ENCODE measurements at places on chromosomes 13 and 19. TPM values are rescaled to one million over a fixed set of nuclear protein-coding genes. Genes with fewer than 3 reads are reported as not detected.
A peak's percentile ranks its signal among the peaks of the same experiment; 100 is the strongest.

Gene TNNT1
- 32.5 TPM for total RNA-seq

DNA sequence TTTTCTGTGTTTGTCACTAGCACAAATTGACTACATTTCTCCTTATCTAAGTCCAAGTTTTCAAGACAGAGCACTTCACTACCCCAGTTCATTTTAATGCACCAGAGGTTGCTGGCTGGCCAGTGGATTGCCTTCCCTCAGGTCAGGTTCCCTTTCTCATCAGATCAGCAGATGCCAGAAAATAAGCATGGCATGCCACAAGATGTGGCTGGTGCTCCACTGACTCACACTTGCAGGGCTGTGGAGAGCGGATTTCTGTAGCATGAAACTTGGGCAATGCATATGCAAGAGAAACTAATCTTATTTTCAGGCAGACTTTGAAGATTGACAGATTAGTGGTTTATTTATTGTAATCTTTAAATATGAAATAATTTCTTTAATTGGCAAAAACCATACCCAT is 79.5 kb downstream of the RUBCNL start:
- peak; percentile 54 for DNase-seq

DNA sequence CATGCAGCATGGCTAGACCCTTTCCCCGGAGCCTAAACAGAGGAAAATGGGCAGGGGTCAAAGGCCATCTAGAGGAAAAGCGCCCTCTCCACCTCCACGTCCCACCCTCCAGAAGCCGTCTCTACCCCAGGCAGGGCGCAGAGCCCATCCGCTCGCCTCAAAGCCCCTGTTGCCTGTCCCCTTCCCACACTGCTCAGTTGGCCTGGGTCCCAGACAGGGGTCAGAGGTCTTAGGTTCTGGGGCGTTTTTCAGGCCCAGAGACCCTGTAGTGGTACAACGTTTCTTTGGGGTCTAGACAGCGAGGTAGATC is 285 bp downstream of the TMEM143 start:
- no peak for DNase-seq

GRCh38 chr13:21686751-21687391 is 16.0 kb downstream of the FGF9 start:
- DNase-seq = no peak

DNA sequence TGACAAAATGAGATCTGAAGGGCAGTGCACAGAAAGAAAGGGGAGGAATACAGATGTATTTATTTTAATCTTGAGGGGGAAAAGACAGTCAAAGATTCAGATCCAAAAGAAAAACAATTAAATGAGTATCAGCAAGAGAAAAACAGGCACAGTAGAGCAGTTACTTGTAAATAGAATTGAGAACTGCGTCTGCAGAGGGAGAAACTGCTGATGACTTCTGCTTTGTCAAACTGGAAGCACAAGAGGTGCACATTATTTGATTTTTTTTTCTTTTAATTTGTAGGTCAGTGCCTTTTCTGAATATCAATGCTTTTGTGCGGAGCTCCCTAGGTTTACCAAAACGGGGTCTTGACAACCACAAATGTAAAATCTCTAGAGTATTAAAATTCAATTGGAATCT is 37.3 kb downstream of the EFNB2 start:
- no peak for DNase-seq

DNA sequence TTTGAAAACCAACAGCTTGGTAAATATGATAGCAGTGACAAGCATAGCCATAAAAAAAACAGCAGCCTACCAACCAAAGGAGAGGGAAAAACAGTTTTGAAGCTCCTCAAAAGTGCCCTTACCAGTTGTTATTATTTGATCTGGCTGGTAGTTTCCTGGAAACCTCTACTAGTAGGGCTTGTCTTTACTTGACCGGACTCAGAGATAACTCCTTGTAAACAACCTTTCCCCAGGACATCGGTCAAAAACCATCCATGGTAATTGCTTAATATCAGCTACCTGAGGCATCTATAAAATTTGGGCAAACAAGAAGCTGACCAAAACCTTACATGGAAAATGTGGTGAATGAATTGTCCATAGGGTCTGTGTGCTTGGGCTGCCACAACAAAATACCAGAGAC is 210.9 kb downstream of the FGF14 start:
- no peak for DNase-seq

- peak; percentile 13 for DNase-seq
Measured at GRCh38 chr13:49569993-49570689, 15.2 kb downstream of the RCBTB1 start.

DNA sequence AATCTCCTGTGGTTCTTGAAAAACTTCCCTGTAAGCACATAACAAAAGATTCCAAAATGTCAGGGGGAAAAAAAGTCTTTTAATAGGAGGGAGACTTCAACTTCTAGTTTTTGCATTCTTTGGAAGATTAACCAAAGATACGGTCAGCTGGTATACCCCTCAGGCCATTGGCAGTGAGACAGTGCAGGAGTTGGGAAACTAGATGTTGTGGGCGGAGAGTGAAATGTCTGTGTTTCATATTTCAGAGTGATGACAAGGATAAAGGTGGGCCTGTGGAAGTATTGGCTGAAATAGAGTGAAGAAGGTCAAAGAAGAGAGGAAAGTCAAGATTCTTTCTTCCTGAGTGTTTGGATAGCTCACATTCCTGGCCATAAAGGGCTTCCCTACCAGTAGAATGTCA is 40.8 kb downstream of the CYP2B6 start:
- DNase-seq = peak; percentile 25

Gene UBL3
- 24.5 TPM for total RNA-seq

DNA sequence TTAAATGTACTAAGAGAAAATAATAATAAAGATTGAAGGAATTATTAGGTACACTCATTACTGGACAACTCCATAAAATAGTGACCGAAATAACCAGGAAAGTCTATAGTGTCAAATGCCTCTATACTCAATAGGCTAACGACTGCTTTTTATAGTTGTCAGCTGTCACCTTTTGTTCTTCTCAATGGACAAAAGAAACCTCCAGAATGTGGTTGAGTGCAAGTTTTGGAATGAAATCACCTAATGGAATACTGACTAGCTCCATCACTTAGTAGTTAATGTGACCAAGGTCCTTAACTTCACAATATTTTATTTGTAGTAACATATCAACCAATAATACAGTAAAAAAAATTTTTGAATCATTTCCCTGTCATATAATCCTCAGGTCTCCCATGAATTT is 18.1 kb downstream of the TSC22D1 start:
- DNase-seq = no peak

Gene FGF22
- total RNA-seq = not detected

Gene SSC5D
- total RNA-seq = 3.6 TPM

GRCh38 chr13:23699271-23699670 is 129.1 kb downstream of the TNFRSF19 start:
- no peak for DNase-seq

Gene ZNF581
- 13.7 TPM for total RNA-seq

GRCh38 chr19:5249526-5249925 is 91.1 kb downstream of the PTPRS start:
- no peak for DNase-seq

GRCh38 chr19:45960595-45961235 is 12.9 kb downstream of the NOVA2 start:
- no peak for DNase-seq

DNA sequence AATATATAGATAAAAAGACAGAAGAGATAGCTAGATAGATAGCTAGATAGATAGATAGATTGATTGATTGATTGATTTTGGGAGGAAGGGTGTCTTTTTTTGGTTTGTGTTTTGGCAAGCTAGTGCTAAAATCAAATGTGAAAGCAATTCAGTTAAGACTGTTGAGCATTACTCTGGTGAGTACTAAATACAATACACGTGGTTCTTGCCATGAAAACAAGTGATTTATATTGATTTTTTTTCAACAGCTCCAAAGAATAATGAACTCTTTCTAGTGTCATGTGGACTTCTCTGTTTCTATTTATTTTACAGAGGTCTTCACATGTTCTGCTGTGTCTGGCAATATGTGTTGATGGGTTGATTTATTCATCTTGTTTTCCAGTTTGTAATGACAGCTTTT is 172.0 kb downstream of the POU4F1 start:
- DNase-seq = no peak

Measured in RPMI7951 (cell line).